Stimulated activated CD4-positive, alpha-beta T cell treated with anti-CD3 and anti-CD28 coated beads, Interleukin-1b, Interleukin-23, amount 100 ng/mL, for 4 hours (primary cell): ENCODE measurements at places on chromosomes 4 and X.

GRCh38 chrX:5180135-5180741, 1048.4 kb downstream of the NLGN4X start:
- no peak for DNase-seq

DNA sequence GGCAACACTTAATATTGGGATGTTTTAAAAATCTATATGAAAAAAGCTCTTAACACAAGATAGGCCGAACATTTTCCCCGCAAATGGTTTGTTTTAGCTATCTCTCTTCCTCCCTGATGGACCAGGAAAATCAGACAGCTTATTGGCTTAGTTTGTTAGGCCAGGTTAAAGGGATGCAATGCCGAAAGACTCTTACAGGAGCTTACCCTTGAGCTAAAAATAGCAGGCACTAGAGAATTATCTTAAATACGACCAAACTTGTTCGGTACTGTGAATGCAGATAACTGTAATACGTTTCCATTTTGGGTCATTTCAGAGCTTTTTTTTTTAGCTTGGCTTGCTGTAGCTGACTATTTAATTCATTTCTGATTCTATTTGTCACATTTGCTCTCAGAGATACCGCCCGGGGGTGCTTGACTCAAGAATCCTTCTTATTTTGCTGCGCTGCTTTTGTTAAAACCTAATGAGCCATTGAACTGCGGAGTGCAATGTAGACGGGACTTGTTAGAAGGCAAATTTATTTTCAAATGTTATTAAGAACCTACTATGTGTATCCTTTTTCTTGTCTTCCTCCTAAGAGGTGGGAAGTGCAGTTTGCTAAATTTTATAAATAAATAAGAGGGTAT, 23.3 kb downstream of the PPARGC1A start:
- no peak for DNase-seq

DNA sequence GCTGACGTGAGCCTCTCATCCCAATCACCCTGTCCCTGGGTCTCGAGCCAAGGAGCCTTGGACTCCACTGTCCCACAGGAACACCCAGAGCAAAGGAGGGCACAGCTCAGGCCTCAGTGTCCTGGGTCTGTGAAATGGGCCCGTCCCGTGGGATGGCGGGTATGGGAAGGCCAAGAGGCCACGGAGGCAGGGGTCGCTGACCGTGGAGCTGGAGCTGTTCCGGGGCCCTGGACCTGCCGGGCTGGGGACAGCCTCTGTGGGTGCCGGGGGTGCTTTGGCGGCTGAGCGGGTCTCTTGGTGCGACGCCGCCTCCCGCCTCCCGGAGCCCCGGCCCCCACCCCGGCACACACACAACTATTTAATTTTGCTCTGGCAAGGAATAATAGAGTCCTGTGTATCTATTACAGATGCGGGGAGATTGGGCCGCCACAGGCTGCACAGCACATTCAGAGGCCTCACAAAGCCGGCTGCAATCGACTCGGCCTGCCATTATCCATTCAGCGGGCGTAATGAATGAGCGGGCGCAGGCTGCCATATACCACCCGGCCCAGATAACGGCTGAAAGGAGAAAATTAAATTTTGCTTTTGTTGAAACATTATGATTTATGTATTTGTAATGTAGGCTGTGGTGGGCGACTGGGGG, 83.9 kb upstream of the NKX1-1 start:
- DNase-seq: no peak

- no peak for DNase-seq
Measured at GRCh38 chr4:151788021-151788420, 27.2 kb upstream of the GATB start.

GRCh38 chrX:51408462-51408861, 75.8 kb downstream of the NUDT10 start:
- no peak for DNase-seq
